ENCODE measurements at places on chromosomes 13 and 19.

DNA sequence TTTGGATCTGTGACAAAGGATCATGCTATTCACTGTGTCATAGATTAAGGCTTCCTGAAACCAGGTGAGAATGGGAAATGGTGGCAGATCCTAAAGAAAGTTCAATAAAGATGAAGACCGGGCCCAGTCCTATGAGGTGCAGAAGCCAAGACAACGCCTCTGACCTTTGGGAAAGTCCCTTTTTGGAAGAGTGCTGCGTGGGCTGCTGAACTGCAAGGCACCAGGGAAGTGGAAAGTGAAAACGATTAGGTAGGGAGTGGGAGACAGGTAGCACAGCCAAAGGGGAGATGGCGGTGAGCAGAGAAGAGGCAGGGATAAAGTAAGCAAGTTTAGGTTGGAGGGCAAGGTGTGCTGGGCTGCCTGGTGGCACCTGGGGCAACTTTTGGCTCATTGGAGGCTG, 16.3 kb downstream of the MBNL2 start:
- no peaks in the 10 kb centered on the region for H3K36me3 ChIP-seq
- peaks cover 100% of the 10 kb centered on the region for H3K4me1 ChIP-seq
- DNase-seq: no peak
- H3K27ac ChIP-seq: peak overlapping the region; percentile 60
- no peaks in the 10 kb centered on the region for H3K27me3 ChIP-seq
- no peak overlapping the region for H3K4me3 ChIP-seq

- peak within 1 kb of the TSS; percentile 84 for H3K27ac ChIP-seq
- H3K27me3 ChIP-seq: no peaks in the 10 kb centered on the region
- no peak for DNase-seq
- H3K36me3 ChIP-seq: peaks cover 53% of the 10 kb centered on the region
- H3K4me1 ChIP-seq: peaks cover 11% of the 10 kb centered on the region
These were observed at the start of gene ZNF418 for GRCh38 chr19:57934820-57935665. TSS of gene ZNF418 (minus strand) at chr19:57935402. CDS start at chr19:57933822, 1,580 bp downstream.

- H3K4me1 ChIP-seq: peaks cover 13% of the 10 kb centered on the region
- no peaks in the 10 kb centered on the region for H3K27me3 ChIP-seq
- no peak overlapping the region for H3K27ac ChIP-seq
- H3K36me3 ChIP-seq: no peaks in the 10 kb centered on the region
These were observed 5.0 kb upstream of the KMT2B start for GRCh38 chr19:35712567-35713505.

DNA sequence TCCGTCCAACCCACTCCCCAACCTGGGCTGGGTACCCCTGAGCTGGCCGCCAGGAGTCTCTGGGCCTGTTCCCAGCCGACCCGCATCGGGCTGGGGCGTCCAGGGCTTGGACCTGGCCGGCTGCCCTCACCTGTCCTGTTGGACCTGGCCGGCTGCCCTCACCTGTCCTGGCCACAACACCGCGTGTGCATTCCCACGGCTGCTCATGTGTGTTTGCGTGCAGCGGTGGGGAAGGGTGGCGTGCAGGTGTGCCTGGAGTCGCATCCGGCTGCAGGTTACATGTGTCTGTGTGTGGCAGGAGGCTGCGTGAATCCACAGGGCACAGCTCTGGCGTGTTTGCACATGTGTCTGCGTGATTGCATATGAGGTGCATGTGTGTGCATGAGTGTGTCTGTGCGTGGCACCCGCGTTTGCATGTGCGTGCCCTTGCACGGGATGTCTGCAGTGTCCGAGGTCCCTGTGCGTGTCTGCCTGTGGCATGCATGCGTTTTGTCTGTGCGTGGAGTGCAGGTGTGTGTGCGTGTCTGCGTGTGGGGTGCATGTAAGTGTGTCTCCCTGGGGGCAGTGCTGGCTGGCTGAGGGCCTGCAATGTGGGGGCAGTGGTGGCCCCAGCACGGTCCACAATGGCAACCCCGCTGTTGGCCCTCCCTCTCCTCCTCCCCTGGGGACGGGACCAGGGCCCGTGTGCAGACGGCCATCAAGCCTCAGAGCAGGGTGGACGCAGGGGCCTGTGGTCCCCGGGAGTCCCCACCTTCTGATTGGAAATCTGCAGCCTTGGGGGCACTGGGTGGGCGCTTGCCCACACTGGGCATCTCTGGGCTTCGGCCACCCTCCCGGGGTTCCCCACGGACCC, 3.4 kb downstream of the EFNA2 start:
- DNase-seq: no peak
- no peaks in the 10 kb centered on the region for H3K36me3 ChIP-seq
- peaks cover 44% of the 10 kb centered on the region for H3K27me3 ChIP-seq
- peaks cover 27% of the 10 kb centered on the region for H3K4me1 ChIP-seq

DNA sequence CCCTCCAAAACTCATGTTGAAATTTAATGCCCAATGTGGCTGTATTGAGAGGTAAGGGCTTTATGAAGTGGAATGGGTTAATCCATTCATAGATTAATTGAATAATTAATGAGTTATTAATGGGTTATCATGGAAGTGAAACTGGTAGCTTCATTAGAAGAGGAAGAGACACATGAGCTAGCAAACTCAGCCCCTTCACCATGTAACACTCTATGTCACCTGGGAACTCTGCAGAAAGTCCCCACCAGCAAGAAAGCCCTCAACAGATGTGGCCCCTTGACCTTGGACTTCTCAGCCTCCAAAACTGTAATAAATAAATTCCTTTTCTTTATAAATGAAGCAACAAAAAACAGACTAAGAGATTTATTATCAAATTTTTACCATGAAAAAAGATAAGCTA, 223.5 kb downstream of the KLF12 start:
- H3K4me3 ChIP-seq: no peak overlapping the region
- H3K4me1 ChIP-seq: peaks cover 41% of the 10 kb centered on the region
- no peak overlapping the region for H3K27ac ChIP-seq
- H3K27me3 ChIP-seq: no peaks in the 10 kb centered on the region
- no peaks in the 10 kb centered on the region for H3K36me3 ChIP-seq
- DNase-seq: no peak

DNA sequence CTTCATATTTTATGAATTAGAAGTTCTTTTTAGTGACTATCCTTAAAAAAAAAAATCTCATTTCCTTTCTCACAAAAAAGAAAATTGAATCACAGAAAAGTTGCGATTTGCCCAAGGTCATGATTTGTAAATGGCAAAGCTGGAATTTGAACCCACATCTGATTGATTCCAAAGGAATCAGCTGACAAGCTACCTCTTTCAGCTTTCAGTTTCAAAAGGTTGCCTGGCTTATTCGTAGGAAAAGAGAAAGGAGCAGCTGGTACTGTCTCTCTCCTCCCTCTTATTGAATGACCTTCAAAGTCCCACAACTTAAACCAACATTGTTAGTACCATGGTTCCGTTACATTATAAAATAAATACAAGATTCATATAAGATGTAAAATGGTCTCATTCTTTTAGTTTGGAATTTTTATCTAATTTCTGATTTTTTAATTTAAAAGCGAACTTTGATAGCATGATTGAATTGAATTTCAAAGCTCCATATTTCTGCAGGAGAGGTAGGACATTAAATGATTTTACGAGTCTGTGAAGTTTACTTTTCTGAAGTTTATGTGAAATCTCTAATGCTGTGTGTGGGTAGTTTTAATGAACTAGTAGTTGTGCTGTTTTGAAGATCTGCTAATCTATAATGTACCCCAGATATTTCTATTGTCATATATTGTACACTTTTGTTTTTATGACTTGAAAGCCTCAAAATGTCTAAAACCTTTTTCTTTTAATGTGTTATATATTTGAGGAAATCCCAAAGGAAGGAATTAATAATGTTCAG, 18.5 kb upstream of the KCTD4 start:
- no peaks in the 10 kb centered on the region for H3K36me3 ChIP-seq
- no peaks in the 10 kb centered on the region for H3K27me3 ChIP-seq
- no peak overlapping the region for H3K27ac ChIP-seq
- H3K4me3 ChIP-seq: no peak overlapping the region
- no peak for DNase-seq
- peaks cover 12% of the 10 kb centered on the region for H3K4me1 ChIP-seq

DNA sequence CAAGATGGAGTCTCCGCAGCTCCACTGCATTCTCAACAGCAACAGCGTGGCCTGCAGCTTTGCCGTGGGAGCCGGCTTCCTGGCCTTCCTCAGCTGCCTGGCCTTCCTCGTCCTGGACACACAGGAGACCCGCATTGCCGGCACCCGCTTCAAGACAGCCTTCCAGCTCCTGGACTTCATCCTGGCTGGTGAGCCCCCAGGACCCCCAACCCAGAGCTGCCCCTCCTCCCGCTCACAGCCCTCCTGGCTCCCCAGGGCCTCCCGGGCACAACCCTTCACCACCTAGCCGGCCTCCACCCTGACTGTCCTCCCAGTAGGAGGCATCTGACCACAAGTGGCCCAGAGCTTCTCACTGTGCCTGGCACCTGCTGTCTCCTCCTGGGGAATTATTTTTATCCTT, 9.4 kb downstream of the SYNGR4 start:
- no peak for DNase-seq
- H3K27me3 ChIP-seq: no peaks in the 10 kb centered on the region
- no peak overlapping the region for H3K27ac ChIP-seq
- no peaks in the 10 kb centered on the region for H3K36me3 ChIP-seq

DNA sequence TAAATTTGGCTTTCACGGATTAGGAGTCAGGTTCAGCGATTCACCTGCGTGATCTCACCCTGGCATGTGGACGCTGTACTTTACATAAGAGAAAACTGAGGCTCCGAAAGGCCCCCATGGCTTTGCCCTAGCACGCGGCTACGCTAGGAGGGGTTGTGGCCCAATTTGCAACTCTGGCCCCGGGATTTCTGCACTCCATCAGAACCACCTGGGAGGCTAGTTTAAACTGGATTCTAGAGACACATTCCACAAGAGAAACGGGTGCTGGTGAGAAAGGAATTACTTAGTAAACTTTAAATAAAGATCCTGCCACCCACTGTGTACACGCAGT, 6.2 kb downstream of the BCL3 start:
- DNase-seq: no peak
- peaks cover 73% of the 10 kb centered on the region for H3K36me3 ChIP-seq
- peak overlapping the region; percentile 91 for H3K27ac ChIP-seq
- peak overlapping the region; percentile 60 for H3K4me3 ChIP-seq

- no peak for DNase-seq
- peaks cover 12% of the 10 kb centered on the region for H3K4me1 ChIP-seq
- no peaks in the 10 kb centered on the region for H3K27me3 ChIP-seq
- no peaks in the 10 kb centered on the region for H3K36me3 ChIP-seq
These were observed 65.1 kb upstream of the GTF3A start for GRCh38 chr13:27359199-27359821.

DNA sequence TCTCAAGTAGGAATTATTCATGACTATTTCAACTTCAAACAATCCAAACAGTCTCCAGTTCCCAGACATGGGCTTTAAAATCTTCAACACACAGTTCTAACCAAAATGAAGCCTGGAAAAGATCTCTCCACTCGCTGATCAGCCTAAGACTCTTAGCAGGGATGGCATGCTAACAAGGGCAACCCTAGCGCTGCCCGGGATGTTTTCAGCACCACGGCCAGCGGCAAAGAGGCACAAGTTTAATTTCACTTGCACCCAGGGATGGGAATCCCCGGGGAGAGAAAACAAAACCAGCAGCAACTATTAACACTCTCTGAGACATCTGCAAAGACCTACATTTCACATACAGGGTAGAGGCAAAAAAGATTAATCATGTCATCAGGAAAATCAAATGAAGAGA, 43.0 kb downstream of the CACNA1A start:
- H3K4me1 ChIP-seq: no peaks in the 10 kb centered on the region
- no peaks in the 10 kb centered on the region for H3K36me3 ChIP-seq
- no peak for DNase-seq
- H3K4me3 ChIP-seq: no peak overlapping the region
- H3K27me3 ChIP-seq: peaks cover 50% of the 10 kb centered on the region
- no peak overlapping the region for H3K27ac ChIP-seq

GRCh38 chr19:3810708-3811355, 24.7 kb upstream of the MATK start:
- no peaks in the 10 kb centered on the region for H3K36me3 ChIP-seq
- peaks cover 22% of the 10 kb centered on the region for H3K27me3 ChIP-seq
- H3K27ac ChIP-seq: no peak overlapping the region
- H3K4me3 ChIP-seq: no peak overlapping the region
- no peak for DNase-seq

DNA sequence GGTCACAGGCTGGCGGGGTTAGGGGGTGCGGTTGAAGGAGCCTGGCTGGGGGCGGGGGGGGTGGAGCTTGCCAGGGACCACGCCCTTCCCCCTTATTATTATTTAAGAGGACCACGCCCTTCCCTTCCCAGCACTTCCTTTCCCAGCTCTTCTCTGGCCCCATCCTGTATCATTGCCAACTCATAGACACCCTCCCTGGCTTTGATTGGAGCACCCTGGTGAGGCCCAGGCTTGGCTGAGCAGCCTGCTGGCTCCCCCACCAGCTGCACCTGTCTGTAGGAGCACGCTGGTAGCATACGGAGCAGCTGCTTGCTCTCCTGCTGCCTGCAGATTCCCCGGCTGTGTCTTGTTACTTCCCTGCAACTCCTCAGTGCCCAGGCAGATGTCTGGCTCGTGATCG, 62.5 kb upstream of the PDX1 start:
- H3K4me1 ChIP-seq: no peaks in the 10 kb centered on the region
- H3K36me3 ChIP-seq: no peaks in the 10 kb centered on the region
- H3K27me3 ChIP-seq: no peaks in the 10 kb centered on the region
- no peak overlapping the region for H3K4me3 ChIP-seq
- peak; percentile 26 for DNase-seq

GRCh38 chr13:96532804-96533203, 442.9 kb downstream of the HS6ST3 start:
- H3K36me3 ChIP-seq: no peaks in the 10 kb centered on the region
- no peaks in the 10 kb centered on the region for H3K27me3 ChIP-seq
- no peak overlapping the region for H3K4me3 ChIP-seq
- H3K4me1 ChIP-seq: no peaks in the 10 kb centered on the region
- DNase-seq: no peak
- no peak overlapping the region for H3K27ac ChIP-seq

DNA sequence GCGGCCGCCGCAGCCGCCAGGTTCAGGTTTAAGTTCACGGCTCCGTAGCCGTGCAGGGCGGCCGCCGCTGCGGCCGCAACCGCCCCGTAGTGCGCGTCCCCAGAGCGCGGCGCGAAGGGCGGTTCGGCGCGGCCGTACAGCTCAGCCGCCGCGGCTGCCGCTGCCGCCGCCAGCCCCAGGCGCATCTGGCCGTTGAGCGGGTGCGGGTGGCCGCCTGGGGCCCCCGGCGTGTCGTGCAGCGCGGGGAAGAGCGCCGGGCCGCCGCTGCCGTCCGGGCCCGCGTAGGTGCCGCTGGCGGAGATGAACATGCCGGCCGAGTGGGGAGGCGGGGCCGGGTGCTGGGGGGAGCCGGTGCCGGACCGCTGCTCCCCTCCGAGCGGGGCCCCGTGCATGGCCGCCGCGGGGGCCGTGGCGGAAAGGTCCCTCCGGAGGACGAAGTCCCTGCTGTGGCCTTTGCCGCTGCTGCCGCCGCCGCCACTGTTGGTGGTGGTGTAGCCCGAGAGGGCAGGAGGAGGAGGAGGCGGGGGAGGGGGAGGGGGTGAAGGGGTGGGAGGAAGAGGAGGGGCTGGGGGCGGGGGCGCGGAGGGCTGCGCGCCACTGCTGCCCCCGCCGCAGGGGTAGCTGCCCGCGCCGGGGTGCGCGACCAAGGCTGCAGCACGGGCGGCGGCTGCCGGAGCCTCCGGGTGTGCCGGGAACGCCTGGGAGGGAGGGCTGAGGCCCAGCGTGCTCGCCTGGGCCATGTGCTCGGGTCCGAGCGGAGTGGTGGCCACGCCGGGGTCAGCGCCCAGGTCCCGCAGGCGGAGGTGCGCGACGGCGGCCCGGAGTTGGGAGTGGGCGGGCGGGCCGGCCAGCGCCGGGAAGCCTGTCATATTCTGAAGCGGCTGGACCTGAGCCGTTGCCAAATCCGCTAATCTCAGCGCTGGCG, 654 bp downstream of the ZIC5 start:
- H3K4me1 ChIP-seq: peaks cover 41% of the 10 kb centered on the region
- H3K4me3 ChIP-seq: peak overlapping the region; percentile 35
- DNase-seq: no peak
- H3K27me3 ChIP-seq: peaks cover 80% of the 10 kb centered on the region
- H3K36me3 ChIP-seq: no peaks in the 10 kb centered on the region

All from esophagus muscularis mucosa (tissue), 4 donors.